SJCRH30 (cell line): ENCODE measurements at places on chromosomes 1 and 21.
A peak's percentile ranks its signal among the peaks of the same experiment; 100 is the strongest.

DNA sequence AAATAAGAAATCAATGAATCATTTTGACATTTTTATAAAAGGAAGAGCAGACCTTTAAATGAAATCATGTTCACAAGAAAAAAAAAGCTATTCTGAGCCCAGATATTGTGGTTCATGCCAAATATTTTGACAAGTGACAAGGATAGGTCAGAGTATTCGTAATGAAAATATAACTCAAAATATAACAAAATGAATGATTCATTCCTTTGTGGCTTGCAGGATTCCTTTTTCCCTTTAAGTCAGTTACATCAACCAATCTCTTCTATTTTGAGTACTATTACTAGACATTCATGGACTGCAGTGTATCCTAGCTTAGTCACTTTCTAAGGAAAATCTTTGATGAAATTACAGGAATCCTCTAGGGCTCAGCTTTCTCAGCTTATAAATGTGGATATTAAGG, 188.7 kb downstream of the COL11A1 start:
- no peak for DNase-seq

GRCh38 chr1:200332716-200333115, 77.1 kb downstream of the ZNF281 start:
- DNase-seq = no peak

- peak; percentile 50 for DNase-seq
Measured at GRCh38 chr1:27436204-27437159, 44.1 kb downstream of the GPR3 start.

GRCh38 chr21:43369124-43369523, 57.8 kb downstream of the SIK1 start:
- DNase-seq = no peak

GRCh38 chr1:74763807-74764206, 30.9 kb downstream of the TYW3 start:
- DNase-seq = no peak
